ENCODE measurements at places on chromosomes 11 and 22.

DNA sequence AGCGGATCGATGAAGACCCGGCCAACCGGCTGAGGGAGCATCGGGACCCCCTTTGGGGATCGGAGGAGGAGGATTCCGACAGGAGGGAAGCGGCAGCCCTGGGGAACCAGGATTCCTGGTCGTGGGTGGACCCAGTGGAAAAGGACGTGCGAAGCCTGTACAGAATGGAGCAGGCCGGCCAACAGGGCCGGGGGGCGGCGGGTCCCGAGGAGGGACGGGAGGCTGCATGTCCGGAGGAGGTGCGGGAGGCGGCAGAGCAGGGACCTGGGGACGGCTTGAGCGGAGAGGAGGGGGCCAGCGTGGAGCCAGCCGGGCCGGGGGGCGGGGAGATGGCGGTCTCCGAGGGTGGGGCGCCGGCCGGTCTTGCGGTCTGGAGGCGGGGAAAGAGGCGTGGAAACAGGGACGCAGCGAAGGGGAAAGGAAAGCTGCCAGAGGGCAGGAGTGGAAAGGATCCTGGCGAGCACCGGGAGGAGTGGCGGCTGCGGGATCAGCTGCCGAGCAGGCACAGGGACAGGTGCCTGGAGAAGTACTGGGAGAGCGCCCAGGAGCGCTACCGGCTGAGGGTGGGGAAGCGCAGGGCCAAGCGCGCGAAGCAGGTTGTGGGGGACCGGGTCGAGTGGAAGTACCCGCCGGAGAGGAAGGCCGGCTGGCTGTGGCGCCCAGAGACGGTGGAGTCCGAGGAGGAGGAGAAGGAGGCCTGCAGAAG is at the start of gene ANO5:
ANO5 (plus strand) TSS at position 444 of the 706 bp plus-strand sequence. CDS start 408 bp downstream, outside the sequence.
- ATAC-seq = peak; percentile 84

GRCh38 chr11:128193615-128194014 is 393.7 kb downstream of the ETS1 start:
- no peak for ATAC-seq

GRCh38 chr11:74297484-74297883 is 14.0 kb downstream of the P4HA3 start:
- no peak for ATAC-seq

DNA sequence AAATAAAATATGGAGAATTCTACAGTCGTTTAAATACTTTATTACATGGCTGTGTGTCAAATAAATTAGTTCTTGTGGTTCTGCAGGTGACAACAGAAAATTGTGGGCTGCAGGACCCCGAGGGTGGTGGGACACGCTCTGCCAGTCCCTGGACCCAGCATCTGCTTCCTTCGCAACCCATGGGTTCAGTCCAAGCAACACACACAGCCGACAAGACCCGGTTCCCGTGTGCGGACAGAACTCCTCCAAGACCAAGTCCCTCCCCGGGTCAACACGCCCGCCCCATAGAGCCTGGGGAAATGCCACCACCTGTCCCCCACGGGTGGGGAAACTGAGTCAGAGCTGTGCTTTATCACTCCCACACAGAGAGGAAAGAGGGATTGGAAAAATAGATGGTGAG is 238.9 kb downstream of the BRD1 start:
- ATAC-seq = no peak

GRCh38 chr11:70804139-70804837 is 406.0 kb downstream of the CTTN start:
- no peak for ATAC-seq

All from gastroesophageal sphincter (tissue), 4 donors.